Naive thymus-derived CD4-positive, alpha-beta T cell (primary cell): ENCODE measurements at places on chromosomes 16 and 17. TPM values are rescaled to one million over a fixed set of nuclear protein-coding genes. Genes with fewer than 3 reads are reported as not detected.
A peak's percentile ranks its signal among the peaks of the same experiment; 100 is the strongest.

FSCN2 gene
- polyA plus RNA-seq: not detected

GRCh38 chr17:70206361-70207010, 37.2 kb downstream of the KCNJ2 start:
- H3K4me1 ChIP-seq: no peaks in the 10 kb centered on the region
- DNase-seq: no peak
- H3K4me3 ChIP-seq: no peak overlapping the region
- no peaks in the 10 kb centered on the region for H3K36me3 ChIP-seq

GRCh38 chr17:41265078-41265477, at the start of gene KRTAP9-6:
Gene KRTAP9-6 (plus strand): TSS chr17:41265378. CDS start chr17:41265378, 0 bp downstream.
- no peak within 1 kb of the TSS for H3K4me3 ChIP-seq
- H3K27me3 ChIP-seq: no peaks in the 10 kb centered on the region
- H3K27ac ChIP-seq: no peak within 1 kb of the TSS
- H3K36me3 ChIP-seq: no peaks in the 10 kb centered on the region

DNA sequence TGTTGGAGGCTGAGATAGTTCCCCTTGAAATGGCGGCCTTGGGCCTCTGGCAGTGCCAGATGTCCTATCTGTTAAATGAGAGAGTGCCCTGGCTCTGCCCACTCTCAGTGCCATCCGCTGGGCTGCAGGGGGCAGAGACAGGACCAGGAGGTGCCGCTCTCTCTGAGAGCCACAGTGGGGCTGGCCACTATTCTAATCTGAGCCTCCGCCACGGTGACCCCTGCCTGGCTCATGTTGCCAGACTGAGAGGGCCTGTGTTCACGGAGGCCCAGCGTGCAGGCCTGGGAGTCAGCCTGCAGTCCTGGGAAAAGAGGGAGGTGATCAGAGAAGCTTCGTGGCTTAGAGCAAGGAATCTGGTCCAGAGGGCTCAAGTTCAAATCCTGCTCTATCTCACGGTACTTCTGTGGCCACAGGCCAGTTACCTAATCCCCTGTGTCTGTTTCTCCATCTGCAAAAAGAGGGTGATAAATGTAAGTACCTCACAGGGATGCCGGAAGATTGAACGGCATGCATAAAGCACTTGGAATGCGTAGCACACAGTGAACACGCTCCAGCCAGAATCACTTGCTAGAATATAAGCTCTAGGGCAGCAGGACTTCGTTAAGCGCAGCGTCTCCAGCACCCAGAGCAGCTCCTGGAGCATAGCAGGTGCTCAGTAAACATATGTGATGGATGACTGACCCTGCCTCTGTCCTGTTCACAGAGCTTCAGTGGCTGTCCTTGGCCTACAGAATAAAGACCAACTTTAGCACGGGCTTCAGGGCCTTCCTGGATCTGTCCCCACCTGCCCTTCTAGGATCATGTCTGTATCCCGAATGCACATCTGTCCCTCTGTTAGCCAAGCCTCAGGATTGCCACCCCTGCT, 6.3 kb downstream of the ATP2A3 start:
- peaks cover 39% of the 10 kb centered on the region for H3K4me1 ChIP-seq
- H3K4me3 ChIP-seq: no peak overlapping the region
- peaks cover 60% of the 10 kb centered on the region for H3K36me3 ChIP-seq
- no peaks in the 10 kb centered on the region for H3K27me3 ChIP-seq

- no peaks in the 10 kb centered on the region for H3K27me3 ChIP-seq
- H3K4me3 ChIP-seq: no peak overlapping the region
- H3K4me1 ChIP-seq: peaks cover 11% of the 10 kb centered on the region
- no peaks in the 10 kb centered on the region for H3K36me3 ChIP-seq
- no peak overlapping the region for H3K27ac ChIP-seq
Measured at GRCh38 chr16:69616082-69616481, 50.3 kb downstream of the NFAT5 start.

DNA sequence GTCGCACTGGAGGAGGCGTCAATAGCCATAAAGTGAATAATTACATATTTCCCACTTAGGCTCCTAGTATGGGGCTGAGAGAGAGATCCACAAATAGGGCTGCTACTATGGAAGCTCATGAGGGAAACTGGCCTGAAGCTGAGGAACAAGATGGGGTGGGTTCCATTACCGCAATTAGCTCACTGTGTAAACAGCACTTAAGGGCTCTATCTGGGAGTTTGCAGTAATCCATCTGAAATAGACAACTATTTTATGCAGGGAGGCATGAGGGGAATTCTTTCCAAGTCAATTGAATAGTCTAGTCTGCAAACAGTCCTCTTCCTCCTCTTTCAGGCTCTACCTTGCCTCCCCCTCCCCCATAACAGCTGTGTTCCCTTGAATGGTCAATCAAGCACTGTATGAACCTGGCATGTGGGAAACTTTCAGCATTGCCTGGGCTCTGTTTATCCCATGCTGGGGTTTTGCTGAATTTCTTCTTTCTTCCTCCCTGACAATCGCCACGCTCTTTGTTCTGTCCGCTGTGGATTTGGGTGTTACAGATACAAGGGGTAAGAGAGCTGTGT, 56.1 kb upstream of the MAF start:
- no peak overlapping the region for H3K27ac ChIP-seq
- no peak overlapping the region for H3K4me3 ChIP-seq
- H3K4me1 ChIP-seq: no peaks in the 10 kb centered on the region

DNA sequence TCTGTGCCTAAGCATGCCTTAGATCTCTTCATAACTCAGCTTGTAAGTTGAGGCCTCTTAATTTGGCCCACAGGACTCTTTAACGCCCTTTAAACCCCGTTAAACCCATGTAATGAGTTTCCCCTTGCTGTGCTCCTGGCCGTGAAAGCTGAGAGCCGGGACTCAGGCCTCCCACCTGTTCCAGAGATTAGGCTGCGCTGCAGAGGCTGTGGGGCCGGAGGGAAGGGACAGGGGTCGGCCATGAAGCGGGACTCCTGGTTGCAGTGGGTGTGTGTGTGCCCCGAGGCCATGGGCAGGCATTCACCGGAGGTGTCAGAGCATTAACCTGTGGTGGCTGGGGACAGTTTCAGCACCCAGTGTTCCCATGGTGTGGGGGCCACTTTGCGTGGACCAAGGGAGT, 150.8 kb upstream of the IRX3 start:
- no peak for DNase-seq
- H3K4me3 ChIP-seq: no peak overlapping the region
- no peak overlapping the region for H3K27ac ChIP-seq
- no peaks in the 10 kb centered on the region for H3K4me1 ChIP-seq
- no peaks in the 10 kb centered on the region for H3K36me3 ChIP-seq
- no peaks in the 10 kb centered on the region for H3K27me3 ChIP-seq

DNA sequence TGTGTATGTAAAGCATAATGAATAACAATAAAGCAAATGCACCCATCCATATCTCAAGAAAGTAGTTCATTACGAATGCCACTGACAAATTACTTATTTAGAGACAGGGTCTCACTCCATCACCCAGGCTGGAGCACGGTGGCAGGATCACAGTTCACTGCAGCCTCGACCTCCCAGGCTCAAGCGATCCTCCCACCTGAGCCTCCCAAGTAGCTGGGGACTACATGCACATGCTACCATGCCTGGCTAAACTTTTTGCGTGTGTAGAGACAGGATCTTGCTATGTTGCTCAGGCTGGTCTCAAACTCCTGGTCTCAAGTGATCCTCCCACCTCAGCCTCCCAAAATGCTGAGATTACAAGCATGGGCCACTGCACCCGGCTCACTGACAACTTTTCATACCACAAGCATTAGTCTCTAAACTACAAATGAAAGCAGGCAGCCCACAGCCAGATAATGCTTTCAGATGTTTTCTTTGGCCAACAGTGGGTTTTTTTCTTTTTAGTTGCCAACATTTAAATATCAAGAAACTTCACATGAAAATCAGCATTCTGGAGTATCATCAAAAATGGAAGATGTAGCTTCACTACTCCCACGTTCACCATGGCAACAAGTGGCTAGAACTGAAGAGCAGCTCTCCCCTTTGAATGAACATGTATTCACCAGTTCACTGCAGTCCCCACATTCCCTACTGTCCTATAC, 7.7 kb downstream of the ARHGAP17 start:
- no peak overlapping the region for H3K4me3 ChIP-seq
- DNase-seq: no peak
- H3K4me1 ChIP-seq: peaks cover 6% of the 10 kb centered on the region

- no peaks in the 10 kb centered on the region for H3K36me3 ChIP-seq
- no peak overlapping the region for H3K27ac ChIP-seq
- DNase-seq: no peak
- H3K4me3 ChIP-seq: no peak overlapping the region
Measured at GRCh38 chr16:68951991-68952877, 108.9 kb downstream of the TANGO6 start.

- H3K36me3 ChIP-seq: no peaks in the 10 kb centered on the region
- DNase-seq: no peak
- no peaks in the 10 kb centered on the region for H3K27me3 ChIP-seq
- peaks cover 25% of the 10 kb centered on the region for H3K4me1 ChIP-seq
Measured at GRCh38 chr17:40447148-40447644, 3.9 kb downstream of the IGFBP4 start.

C17orf113 gene
- polyA plus RNA-seq: 0.28 TPM

DNA sequence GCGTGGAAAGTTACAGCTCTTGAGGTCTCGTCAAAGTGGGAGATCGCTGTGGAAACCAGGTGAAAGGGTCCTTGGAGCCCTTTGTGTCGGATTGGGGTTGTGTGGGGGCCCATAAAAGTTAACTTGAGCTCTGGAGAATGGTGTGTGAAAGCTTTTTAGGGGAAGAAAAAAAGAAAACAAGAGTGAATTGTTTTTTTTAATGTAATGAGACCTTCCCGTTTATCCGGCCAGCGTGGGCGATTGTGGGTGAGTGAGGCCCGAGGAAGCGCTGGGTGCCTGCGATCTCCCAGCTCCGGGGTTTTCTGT, 150.6 kb downstream of the MSI2 start:
- no peak overlapping the region for H3K4me3 ChIP-seq
- peaks cover 17% of the 10 kb centered on the region for H3K4me1 ChIP-seq
- H3K27ac ChIP-seq: no peak overlapping the region
- no peak for DNase-seq
- no peaks in the 10 kb centered on the region for H3K36me3 ChIP-seq

- no peak for DNase-seq
- peak overlapping the region; percentile 40 for H3K4me3 ChIP-seq
- H3K4me1 ChIP-seq: no peaks in the 10 kb centered on the region
- peak overlapping the region; percentile 30 for H3K27ac ChIP-seq
- H3K27me3 ChIP-seq: no peaks in the 10 kb centered on the region
- no peaks in the 10 kb centered on the region for H3K36me3 ChIP-seq
Measured at GRCh38 chr17:77363821-77364361, 223.1 kb downstream of the SEC14L1 start.

DNA sequence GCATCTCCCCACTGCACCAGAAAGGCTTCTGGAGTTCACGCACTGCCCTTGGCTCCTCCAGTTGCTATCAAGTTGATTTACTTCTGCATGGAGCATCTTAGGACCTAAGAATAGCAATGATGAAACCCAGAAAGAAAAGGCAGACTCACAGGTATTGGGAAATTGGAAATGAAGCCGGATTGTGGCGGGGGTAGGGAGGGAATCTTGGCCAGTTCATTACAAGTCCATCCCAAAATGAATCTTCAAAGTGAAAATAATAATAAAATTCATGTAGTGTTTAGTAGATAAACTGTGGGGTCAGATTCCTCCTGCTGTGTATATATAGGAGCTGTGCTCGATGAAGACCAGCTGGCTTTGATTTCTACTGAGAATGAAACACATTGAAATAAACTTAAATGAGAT, 33.7 kb downstream of the TEKT3 start:
- no peak for DNase-seq
- no peaks in the 10 kb centered on the region for H3K4me1 ChIP-seq
- H3K27ac ChIP-seq: no peak overlapping the region
- H3K36me3 ChIP-seq: no peaks in the 10 kb centered on the region
- H3K4me3 ChIP-seq: no peak overlapping the region

DNA sequence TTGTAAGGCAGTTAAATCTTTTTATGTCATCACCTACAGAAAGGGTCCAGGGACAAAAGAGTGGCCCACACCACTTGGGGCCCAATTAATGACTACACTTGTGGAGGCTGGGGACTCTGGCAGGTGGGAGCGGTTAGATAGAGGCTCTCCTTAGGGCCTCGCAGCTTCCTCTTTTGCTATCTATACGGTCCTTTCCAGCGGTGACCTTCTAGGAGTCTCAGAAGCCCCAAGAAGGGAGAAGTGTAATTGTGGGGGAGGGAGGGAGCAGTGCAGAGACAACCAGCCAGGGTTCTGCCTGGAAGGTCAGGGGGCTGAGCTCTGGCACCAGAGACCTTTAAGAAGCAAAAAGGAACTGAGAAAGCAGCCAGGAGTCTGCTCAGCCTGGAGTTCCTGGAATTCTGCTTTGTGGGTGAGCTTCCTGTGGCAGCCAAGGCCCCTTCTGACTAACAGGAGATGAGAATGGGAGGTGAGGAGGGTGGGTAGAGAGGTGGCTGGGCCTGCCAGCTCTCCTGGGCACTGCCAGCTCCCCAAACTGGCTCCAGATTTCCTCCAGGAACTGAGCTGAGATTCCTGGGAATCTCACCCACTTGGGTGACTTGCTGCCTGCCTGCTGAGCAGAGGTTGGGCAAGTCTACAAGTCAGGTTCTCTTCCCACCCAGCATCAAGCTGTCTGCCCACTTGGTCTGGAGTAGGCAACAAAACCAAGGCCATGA, 16.3 kb upstream of the MAP3K14 start:
- no peak overlapping the region for H3K27ac ChIP-seq
- H3K4me3 ChIP-seq: no peak overlapping the region
- no peaks in the 10 kb centered on the region for H3K4me1 ChIP-seq
- no peaks in the 10 kb centered on the region for H3K36me3 ChIP-seq
- DNase-seq: no peak
